ENCODE measurements at places on chromosomes 6 and 20.

GRCh38 chr20:39124064-39124463, 161.9 kb downstream of the DHX35 start:
- DNase-seq, result no peak

DNA sequence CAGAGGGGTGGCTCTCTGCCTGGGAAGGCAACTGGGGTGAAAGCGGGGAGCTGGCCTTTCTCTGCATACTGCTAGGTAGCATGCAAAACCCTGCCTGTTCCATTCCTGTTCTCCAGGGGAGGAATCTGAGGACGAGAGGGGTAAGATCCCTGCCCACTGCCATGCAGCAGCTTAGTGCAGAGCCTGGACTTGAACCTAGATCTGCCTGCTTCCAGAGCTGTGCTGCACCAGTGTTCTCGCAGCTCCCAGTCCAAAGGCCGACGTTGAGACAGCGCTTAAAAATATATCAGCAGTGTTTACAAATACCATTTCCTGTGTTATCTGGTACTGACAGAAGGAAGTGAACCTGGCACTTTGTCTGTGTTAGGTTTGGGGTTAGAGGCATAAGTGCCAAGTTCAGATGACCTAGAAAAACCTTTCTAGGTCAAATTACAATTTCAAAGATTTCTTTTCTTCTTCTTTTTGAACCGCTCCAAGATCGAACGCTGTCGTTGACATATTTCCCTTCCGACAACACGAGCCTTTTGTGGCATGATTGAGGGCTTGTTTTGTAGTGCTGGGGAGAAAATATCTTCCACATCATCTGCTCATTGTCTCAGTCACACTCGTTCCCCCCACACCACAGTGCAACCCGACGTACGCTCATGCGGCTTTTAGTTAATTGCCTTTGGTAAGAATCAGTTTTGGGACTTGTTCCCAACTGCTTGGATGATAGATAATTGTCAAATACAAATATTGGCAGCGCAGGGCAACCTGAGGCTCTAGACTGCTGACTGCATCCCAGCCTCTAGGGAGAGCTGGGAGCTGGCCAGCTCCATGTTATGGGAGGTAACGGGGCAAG, 44.6 kb downstream of the TOX2 start:
- DNase-seq, result no peak

DNA sequence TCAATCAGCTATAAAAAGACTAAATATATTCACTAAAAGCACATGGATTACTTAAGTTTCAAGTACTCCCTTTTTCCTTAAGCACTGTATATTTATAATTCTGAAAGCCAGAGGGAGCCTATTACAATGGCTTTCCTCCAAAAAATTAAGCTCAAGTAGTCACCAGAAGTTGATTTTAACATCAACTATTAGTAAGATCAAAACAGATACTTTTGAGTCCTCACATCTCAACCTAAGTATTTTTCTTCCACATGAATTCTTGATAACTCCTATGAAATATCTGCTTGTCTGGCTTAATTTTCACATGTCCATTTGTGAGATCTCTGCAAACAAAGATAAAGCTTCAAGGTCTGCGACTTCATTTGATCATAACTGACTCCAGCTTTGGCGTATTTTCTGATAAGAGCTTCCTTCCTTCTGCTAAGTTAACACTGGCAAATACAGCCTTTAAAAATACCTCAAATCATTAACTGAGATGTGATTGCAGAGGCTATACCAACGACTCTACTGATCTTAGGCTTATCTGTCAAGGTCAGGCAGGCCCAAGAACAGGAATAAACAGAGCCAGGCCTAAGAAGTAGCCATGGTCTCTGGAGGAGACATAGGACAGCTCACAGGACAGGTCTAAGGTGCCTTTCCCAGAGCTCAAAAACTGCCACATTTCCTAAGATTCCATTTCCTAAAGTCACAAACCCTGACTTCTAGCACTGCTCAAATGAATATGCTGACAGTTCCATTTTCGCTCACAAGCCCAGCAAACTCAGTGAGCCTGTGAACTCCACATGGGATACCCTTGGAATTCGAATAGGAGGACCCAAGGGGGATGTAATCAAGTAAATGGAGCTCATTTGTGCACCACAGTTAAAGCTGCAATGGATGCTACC, 10.0 kb downstream of the SNX5 start:
- DNase-seq, result no peak

DNA sequence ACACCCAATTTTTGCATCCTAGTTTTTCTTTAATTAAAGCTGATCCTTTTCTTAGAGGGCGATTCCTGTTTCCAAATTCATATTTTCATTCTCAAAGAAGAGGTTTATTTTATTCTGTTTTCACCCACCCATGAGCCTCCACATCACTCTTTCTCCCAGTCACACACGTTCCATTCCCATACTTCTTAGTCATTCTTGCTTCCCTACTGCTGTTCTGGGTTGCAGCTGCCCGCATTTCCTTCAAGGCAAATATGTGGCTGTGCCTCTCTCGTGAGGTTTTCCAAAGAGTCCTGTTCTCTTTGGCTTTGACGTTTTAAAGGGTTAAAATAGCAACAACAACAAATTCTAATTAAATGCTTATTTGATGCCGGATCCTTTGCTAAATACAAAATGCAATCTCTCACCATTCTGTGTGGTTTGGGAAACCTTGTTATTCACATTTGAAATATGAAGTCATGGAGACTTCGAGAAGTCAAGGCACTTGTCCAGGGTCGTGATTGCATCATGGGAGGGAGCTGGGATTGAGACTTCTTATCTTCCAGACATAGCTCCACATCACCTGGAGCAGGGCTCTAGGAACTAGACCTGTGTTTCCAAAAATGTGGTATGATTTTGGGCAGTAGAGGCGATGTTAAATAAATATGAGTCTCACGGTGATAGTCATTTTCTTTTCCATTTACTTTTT, 126.6 kb downstream of the DOK5 start:
- DNase-seq, result no peak

- no peak for DNase-seq
Measured at GRCh38 chr20:34022151-34022838, 28.6 kb downstream of the RALY start.

- DNase-seq, result no peak
Measured at GRCh38 chr20:2515203-2515602, 6.5 kb upstream of the ZNF343 start.

DNA sequence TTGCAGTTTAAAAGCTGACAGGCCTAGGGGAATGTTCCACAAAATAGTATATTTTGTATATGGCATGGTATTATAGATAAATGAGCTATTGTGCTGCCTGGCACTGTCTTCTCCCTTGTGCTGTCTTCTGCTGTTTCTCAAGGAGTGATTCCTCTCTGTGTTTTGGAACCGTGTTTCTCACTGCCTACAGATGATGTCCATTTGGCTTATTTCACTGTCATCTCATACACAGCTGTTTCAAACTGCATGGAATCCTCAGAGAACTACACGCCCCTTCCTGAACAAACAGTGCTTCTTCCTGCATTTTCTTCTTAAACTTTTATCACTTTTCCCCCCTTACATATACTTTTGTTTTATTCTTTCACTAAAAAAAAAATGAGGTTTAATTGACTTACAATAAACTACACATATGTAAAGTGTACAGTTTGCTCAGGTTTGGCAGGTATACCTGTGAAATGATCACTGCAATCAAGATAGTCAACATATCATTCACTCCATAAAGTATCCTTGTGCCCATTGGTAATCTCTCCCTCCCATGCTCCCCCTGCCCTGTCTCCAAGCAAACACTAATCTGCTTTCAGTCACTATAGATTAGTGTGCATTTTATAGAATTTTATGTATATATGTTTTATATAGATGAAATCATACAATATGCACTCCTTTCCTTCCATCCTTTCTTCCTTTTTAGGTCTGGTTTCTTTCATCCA, 43.0 kb downstream of the CBFA2T2 start:
- no peak for DNase-seq

GRCh38 chr6:114718186-114718585, 375.4 kb upstream of the HS3ST5 start:
- no peak for DNase-seq

DNA sequence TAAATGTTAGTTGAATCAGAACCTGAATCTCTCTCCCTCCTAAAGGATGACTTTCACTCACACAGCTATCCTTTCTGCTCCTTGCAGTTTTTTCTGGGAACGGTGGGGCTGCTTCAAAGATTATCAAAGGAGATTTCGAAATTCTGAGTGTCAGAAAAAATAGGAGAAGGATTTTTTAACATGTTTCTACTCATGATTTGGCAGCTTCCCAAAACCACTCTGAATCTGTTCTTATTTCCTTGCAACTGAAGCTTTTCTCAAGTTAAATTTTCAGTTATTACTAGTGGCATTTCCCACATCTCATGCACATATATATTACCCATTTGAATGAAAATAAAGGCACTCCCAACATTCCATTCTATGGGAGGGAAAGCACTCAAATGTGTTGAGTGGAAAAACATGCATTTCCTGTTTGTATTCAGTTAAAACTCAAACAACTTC, 123.6 kb downstream of the LCA5 start:
- DNase-seq, result no peak

- no peak for DNase-seq
Measured at GRCh38 chr6:166076625-166077024, 91.0 kb downstream of the TBXT start.

GRCh38 chr6:155313602-155314091, 637 bp downstream of the TFB1M start:
- DNase-seq, result no peak

- DNase-seq, result no peak
Measured at GRCh38 chr6:73393278-73393677, 1.4 kb upstream of the DDX43 start.

GRCh38 chr6:143098054-143098671, 37.5 kb downstream of the AIG1 start:
- DNase-seq, result no peak

DNA sequence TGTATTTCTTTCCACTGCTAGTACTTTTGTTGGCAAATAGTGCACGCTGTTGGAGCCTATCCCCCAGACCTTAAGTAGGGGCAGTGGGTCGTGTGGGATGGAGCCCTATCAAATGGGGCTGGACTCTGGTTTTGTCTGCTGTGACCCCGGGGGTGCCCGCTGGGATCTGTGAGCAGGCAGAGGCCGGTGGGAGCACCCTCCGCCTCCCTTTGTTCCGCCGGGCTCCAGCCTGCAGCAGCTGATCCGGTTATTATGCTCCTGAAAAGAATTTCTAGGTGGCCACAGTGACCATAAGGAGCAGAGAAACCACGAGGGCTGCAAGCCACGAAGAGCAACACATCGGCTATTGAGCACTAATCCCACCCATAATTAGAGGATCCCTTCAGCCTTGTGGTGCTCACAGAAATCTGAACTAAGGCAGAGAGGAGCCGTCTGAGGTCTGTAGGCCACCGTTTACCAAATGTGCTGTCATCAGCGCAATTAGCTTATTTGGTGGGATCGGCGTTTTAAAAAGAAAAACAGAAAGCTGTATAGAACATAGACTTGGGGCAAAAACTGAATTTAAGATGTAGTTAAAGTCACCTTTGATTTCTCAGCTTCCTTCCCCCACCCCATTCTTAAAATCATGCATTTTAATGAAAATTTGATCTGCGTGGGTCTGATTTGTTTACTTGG, 598.3 kb upstream of the JAG1 start:
- no peak for DNase-seq

DNA sequence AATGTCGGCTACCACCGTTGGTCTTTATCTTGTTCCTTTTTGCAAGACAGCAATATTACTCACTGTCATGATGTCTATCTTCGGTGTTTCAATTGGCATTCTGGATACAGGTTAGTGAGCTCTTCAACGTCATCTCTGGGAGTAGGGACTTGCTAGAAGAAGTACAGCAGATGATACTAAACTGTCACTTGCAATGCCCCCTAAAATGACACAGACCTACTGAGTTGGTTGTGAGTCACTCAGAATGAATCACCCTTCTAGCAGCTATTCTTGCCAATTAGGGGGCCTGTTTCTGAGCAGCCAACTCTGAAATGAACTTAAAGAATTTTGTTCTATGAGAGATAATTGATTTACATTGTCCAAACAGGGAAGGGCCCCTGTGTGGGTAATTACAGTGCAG, 176.5 kb downstream of the SLC16A10 start:
- no peak for DNase-seq

DNA sequence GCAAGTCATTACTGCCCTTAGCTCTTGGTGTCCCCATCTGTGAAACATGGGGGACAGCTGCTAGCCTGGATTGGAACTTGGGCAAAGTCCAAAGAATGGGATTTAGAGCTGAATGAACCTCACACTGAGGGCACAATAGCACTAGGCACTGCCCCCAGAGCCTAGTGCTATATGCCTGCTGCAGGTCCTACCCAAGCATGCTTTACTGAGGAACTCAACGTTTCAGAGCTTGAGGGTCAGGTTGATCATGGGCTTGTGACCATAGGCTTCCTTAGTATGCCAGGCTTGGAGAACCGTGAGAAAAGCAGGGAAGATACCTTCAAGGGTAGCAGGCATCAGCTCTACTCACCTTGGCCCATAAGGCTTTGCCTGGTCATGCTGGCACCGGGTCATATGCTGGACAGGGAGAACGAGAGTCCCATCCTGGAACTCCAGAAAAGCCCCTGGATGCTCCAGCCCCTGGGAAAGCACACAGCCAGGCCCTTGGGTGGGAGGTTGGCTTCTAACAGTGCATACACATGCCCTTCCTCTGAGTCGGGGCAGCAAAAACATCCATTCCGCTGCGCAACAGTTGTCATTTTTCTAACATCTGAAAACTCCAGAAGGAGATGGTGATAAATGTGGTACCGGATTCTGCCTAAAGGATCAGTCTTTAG, 29.7 kb downstream of the EIF2S2 start:
- DNase-seq, result no peak

DNA sequence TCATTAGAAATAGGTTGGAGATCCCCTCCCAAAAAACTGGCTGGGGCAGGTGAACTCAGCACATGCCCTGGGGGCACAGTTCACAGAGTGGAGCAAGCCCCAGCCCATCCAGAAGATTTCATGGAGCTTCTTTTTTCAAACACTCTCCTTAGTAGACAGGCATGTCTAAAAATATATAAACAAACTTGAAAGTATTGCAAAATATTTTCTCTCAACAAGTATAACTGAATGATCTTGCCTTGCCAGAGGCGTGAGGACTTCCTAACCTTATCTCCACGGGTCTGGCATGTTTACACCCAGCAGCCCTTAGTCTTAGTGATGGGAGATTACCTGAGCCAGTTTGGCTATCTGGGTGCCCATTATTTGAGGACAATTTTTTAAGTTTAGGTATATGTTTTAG, 107.1 kb downstream of the QRSL1 start:
- no peak for DNase-seq

GRCh38 chr6:53189554-53189953, 40.9 kb upstream of the GCM1 start:
- DNase-seq, result no peak

- peak; percentile 31 for DNase-seq
Measured at GRCh38 chr6:27582928-27583725, 110.2 kb upstream of the ZNF184 start.

DNA sequence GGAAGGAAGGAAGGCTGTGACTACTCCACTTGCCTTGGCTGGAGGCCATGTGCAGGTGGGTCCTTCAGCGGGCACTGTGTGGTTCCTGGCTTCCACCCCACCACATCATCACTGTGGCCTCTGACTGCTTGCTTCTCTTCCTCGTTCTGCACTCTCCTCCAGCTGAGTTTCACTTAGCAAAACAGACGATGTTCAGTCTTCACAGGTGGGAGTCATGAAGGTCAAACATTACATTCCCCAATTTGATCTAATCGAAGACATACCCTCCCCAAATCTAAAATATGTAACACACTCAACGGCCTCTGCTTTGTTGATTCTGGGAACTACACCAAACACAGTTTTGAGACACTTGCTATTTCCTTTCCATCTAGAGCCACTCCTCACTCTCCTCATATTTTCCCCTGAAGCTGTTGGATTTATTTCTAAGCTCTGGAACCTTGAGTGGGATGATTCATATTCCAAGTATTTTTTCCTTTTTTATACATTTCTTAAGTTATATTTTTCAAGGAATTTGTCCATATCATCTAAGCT, 132.5 kb upstream of the FOXA2 start:
- DNase-seq, result no peak
